Mammary epithelial cell (primary cell): ENCODE measurements at places on chromosomes 16 and 17. TPM values are rescaled to one million over a fixed set of nuclear protein-coding genes. Genes with fewer than 3 reads are reported as not detected.

GRCh38 chr17:18974407-18975149, 22.6 kb downstream of the SLC5A10 start:
- peak; percentile 56 for DNase-seq

DNA sequence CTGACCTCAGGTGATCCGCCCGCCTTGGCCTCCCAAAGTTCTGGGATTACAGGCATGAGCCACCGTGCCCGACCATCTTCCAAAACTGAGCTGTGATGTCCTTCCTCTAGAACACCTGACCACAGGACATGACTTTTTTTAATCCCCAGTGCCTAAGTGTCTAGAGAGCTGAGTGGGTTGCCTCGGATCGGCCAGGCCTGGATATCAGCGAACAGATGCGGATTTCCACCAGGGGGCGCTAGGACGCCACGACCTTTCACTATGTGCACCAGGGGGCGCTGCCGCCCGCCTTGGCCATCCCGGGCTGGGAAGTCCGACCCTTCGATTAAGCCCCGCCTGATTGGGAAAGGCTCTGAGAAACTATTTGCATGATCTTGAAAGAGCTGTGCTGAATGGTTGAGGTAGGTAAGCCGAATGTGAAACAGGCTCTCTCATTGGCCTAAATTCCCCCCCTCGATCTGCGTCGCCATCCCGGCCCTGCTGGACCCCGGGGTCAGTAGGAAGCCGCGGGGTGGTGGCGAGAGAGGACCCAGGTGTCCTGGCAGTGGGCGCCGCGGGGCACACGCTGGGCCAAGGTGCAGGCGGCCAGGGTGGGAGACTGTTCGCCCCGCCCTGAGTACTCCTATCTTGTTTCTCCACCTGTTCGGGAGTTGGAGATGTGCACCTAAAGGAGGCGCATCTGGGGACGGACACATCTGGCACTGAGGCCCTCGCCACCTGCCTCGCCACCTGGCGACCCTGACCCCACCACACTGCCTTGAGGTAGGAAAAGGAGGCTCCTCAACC, at the start of gene ACBD4:
Gene ACBD4 (plus strand): TSS at position 496 of the 786 bp plus-strand sequence. CDS start 458 bp downstream, outside the sequence.
- DNase-seq = peak; percentile 93

GRCh38 chr17:75814900-75815373, 29.3 kb downstream of the UNC13D start:
- DNase-seq = peak; percentile 78

DNA sequence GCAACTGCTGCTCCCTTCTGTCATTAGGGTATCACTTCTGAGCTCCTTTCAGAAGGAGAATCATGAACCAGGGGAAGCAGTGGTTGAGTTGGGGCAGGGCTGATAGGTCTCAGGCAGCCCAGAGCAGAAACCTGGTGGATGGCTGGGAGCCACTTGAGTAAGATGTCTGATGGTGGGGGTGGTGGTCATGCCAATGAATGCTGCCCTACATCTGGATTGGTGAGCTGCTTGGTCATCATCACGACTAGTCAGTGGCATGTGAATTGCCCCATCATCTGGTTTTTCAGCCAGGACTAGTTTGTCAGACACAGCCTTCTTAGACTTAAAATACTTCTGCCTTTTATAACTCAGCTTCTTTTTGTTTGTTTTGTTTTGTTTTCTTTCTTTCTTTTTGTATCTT, 2.6 kb downstream of the GID4 start:
- peak; percentile 82 for DNase-seq

DNA sequence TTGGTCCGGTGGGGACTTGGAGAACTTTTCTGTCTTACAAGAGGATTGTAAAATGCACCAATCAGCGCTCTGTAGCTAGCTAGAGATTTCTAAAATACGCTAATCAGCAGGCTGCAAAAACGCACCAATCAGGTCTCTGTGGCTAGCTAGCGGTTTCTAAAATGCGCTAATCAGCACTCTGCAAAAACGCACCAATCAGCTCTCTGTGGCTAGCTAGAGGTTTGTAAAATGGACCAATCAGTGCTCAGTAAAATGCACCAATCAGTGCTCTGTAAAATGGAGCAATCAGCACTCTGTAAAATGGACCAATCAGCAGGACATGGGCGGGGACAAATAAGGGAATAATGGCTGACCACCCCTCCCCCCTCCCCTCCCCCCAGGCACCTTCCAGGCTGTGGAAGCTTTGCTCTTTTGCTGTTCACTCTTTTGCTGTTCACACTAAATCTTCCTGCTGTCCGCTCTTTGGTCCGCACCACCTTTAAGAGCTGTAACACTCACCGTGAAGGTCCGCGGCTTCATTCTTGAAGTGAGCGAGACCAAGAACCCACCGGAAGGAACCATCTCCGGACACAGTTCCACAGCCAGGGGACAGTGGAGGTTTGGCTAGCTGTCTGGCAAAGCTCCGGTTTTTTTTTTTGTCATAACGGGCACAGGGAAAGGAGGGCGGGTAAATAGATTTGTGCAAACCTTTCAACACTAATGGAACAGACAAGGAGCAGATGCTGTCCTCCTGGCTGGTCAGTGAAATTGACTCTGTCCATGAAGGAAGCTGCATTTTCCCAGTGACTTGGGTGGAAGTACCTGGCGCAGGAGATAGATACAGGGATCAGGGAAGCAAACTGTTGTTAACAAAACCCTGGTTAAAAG, 8.3 kb downstream of the PITPNC1 start:
- DNase-seq = no peak

GRCh38 chr16:58187092-58187491, 10.8 kb downstream of the CSNK2A2 start:
- DNase-seq = no peak

TNK1 gene
- 9.7 and 15.9 TPM in 2 replicates for total RNA-seq

UTS2R gene
- total RNA-seq = not detected

- peak; percentile 73 for DNase-seq
These were observed 126.6 kb downstream of the ANKRD11 start for GRCh38 chr16:89363621-89364393.

DNA sequence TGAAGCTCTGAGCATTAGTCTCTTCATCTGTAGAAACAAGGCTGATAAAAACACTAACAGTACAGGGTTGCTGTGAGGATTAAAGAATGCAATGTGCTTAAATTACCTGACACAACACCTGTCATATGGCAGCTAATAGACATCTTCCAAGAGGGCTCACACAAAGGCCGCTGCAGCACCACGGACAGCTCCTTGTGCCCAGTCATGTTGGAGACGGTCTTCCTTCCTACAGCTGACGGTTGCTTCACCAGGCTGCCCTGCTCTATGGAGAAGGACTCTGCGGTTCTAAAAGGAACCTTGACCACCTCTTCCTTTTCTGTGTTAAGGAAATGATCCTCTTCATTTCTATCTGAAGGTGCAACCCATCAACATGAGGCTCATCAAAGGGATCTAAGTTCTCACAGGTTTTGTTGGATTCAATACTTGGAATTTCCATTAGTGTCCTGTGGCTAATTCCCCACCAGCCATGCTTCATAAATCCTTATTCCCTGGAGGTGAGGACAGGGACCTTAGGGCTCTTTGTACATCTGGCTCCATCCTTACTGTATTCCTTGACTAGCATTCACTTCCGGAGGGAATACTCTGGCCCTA, 138.9 kb upstream of the CES5A start:
- DNase-seq = peak; percentile 49

BCL6B gene
- not detected in 2 replicates for total RNA-seq

CORO1A gene
- total RNA-seq = 10.2 TPM

MSRB1 gene
- 22.0 TPM for total RNA-seq

MGAT5B gene
- 0.53 and 0.89 TPM in 2 replicates for total RNA-seq

GRCh38 chr16:13926891-13927290, 6.9 kb downstream of the ERCC4 start:
- DNase-seq = no peak

PPP1R27 gene
- 1.5 TPM for total RNA-seq

TMC5 gene
- not detected in 2 replicates for total RNA-seq

PABPN1L gene
- total RNA-seq = not detected

- no peak for DNase-seq
These were observed 12.1 kb downstream of the TELO2 start for GRCh38 chr16:1505073-1505844.

CCL5 gene
- not detected for total RNA-seq

DNA sequence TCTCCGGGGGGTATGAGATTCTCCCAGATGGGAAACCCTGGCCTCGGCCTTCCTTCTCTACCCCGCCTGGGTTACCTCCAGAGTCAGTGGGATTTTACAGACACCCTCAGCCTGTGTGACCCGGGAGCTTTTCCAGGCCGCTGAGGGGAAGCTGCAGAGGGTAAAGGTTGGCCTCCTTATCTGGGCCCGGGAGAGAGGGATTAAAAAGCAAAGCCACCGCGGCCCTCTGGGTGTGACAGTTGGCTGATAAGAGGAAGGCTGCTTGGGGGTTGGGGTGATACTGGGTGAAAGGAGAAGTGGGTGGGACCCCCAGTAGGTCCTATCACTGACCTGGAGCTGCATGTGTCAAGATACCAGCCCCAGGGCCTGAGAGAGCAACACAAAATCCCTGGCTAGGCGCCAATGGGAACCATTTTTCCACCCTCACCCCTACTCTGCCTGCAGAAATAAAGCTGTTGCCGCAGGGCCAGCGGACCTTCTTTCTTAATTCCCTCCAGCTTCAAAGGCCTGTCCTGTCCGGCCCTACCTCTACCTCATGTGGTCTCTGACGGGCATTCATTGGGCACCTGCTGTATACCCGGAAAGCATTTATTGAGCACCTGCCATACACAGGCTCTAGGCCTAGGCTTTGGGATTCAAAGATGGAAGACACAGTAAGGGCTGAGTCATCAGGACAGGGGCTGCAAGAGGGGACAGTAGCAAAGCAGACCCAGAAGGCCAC, 77.6 kb upstream of the GSE1 start:
- DNase-seq = no peak

FBXO39 gene
- 0.56 TPM in 1 of 2 replicates, not detected in the other for total RNA-seq

GRCh38 chr17:31724026-31724425, 135.0 kb downstream of the COPRS start:
- peak; percentile 4 for DNase-seq

DNA sequence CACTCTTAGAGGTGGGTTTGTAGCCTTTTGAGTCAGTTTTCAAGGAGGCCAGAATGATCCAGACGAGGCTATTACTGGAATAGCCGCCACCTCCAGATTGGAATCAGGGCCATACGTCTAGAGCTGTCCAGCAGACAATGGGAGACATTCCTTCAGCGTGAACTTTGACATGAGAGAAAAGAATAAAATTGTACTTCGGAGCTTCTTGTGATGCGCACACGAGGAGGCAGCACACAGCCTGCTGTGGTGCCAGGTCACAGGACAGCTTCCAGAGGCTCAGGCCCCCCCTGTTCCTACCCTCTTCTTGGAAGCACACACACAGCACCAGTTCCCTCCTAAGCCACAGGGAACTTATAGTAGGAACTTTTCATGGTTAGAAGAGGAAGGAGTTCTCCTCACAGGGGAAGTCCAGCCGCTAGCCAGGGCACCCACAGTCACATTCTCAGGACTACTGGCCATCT, 81.0 kb downstream of the VPS53 start:
- DNase-seq = no peak

- DNase-seq = no peak
These were observed 30.7 kb upstream of the PIK3R6 start for GRCh38 chr17:8898126-8898525.

DNA sequence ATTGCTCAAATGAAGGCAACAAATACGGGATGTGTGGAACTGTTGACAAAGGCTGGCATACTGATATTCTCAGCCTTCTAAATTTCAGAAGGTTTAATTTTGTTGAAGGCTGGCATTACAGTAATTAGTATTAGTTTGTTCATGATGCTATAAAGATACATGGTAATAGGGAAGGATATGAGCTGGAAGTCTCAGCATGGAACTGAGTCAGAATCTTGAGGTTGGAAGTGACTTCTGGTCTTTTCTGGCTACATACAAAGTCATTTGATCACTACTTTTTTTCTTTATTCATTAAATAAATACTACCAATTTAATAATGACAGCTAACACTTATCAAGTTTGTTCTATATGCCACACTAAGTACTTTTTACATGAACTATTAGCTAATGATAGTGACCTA, 22.6 kb downstream of the RABEP1 start:
- DNase-seq = no peak

KRTAP4-9 gene
- not detected for total RNA-seq

CD300E gene
- total RNA-seq = not detected

DNASE1L2 gene
- 0.67 TPM for total RNA-seq

MIEN1 gene
- 10.2 TPM for total RNA-seq

DNA sequence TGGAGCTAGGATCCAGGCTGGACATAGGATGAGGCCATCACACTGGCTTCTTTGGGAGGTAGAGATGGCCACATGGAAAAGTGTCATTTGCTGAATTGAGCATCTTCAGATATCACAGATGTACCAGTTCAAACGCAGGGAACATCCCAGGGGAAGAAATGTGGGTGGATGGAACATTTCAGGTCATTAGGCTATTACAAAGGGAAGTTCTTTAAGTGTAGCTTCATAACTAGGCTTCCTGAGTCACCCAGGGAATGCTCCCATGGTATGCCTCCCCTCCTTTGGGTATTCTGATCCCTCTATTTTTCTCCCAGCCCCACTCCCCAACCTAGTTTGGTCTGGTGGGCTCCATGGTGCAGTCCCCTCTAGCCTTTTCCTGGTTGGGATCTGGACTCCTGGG, 69.8 kb upstream of the IRX3 start:
- no peak for DNase-seq

DNA sequence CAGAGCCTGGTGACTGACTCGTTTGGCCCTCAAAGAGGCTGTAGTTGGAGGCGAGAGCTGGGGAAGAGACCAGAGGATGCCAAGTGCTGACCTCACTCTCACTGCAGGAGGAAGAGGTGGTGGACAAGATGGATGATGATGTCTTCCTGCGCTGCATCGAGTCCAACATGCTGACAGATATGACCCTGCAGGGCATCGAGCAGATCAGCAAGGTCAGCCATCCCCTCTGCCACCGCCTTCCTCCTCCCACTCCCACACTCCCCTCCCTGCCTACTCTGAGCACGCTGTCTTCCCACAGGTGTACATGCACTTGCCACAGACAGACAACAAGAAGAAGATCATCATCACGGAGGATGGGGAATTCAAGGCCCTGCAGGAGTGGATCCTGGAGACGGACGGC, 26.9 kb downstream of the POLR2A start:
- no peak for DNase-seq

GRCh38 chr16:46911650-46912049, 27.5 kb downstream of the GPT2 start:
- no peak for DNase-seq

DNA sequence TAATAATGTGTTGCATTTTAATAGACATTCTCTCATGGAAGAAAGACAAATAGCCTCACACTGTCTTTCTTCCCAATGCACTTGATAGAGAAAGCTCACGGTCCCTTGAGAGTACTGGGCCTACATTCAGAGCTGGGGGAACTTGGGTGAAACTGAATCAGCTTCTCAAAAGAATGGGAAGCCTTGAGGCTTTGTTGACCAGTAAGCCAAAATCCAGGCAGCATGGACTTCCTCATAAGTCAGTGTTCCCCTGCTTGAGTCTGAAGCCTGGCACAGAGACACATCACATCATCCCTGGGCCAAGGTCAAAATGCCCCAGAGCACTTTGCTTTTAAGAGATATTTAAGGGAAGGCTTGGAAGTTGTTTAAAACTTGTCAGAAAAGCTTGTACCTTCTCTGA, 302.2 kb upstream of the SALL1 start:
- no peak for DNase-seq

- DNase-seq = peak; percentile 32
These were observed 169.4 kb downstream of the FOXL1 start for GRCh38 chr16:86747761-86748160.
